NCI-H2171 (cell line): ENCODE measurements at places on chromosomes 1 and 21.

GRCh38 chr1:7663451-7664146, 107.5 kb upstream of the VAMP3 start:
- no peak for DNase-seq

DNA sequence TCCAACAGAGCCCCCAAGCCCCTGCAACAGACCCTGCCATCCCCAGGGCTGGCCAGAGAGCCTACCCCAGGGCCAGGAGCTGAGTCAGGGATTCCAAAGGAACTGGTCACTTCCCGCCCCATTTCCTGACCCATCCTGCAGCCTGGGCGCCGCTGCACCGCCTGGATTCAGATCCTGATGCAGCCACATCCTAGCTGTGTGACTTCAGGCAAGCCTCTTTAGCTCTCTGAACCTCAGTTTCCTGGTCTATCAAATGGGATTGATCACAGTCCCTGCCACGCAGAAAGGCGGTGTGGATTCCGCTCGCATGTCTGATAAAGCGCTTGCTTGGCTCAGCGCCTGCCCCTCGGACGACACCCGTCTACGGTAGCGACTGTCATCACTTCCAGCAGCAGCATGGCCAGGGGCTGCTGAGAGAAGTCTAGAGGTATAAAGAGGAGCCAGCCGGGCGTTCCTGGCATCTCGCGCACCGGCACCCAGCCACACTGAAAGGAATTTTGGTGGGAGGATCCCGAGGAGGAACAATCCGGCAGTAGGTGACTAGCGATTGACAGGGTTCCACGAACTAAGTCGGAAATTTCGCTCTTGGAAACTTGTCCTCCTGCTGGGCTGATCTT, 10.1 kb downstream of the EPHA2 start:
- no peak for DNase-seq

DNA sequence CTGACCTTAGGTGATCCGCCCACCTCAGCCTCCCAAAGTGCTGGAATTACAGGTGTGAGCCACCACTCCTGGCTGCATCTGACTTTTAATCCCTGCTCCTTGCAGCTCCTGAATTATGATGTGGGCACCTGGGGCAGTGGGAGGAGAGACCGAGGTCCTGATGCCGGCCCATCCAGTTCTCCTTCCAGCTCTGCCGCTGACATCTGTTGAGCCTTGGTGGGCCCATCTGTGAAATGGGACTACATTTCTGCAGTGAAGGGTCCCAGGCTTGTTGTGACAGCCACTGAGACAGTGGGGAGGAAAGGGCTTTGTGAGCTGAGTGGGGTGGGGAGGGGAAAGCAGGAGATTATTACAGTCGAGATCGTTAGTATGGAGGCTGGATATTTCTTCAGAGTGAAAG, 11.8 kb downstream of the PLA2G2F start:
- no peak for DNase-seq

- no peak for DNase-seq
These were observed 83.0 kb downstream of the GRIK3 start for GRCh38 chr1:36951292-36951750.

DNA sequence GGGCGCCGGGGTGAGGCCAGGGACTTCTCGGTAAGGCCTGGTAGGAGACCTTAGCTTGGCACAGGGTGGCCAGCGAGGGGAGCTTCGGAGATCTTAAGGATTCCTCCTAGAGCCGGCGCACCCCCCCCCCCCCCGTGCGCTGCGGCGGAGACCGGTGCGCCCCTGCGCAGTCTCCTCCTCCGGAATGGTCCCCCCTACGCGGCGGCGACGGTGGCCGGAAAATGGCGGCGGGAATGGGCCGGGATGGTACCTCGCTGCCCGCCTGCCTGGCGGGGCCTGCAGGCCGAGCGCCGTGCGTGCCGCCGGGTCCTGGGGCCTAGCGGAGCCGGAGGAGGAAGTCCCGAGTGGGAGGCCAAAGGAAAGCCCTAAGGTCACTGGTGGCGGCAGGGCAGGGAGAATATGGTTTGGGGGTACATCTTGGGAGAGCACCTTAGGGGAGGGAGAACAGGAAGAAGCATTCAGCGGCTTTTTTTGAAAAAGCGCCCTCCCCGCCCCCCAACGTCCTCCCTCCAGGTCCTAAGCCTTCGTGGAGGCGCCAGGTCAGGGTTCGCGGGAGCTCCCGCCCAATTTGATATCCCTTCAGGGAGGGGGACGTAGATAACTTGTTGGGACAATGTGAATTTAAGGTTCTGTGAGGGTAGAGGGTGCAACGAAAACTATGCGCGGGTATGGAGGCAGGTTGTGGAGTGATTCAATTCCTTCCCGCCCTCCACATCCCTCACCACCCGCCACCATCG, 429 bp downstream of the SRRM1 start:
- DNase-seq = peak; percentile 8

DNA sequence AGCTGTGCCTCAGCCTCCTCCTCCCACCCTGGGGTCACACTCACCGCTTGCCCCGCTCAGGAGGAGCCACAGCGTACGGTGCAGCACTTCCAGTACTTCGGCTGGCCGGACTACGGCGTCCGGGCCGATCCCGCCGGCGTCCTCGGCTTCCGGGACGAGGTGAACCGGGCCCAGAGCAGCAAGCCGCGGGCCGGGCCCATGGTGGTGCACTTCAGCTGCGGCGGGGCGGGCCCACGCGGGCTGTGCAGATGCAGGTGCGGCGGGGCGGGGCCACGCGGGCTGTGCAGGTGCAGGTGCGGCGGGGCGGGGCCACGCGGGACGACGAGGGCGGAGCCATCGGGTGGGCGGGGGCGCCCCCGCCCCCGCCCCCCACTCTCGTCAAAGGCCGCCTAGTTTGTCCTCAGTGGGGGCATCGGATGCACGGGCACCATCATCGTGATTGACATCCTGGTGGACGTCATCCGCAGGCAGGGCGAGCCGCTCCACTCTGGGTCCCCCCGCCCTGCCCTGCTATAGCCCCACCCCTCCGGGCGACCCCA, 5.5 kb downstream of the RNF223 start:
- peak; percentile 65 for DNase-seq

DNA sequence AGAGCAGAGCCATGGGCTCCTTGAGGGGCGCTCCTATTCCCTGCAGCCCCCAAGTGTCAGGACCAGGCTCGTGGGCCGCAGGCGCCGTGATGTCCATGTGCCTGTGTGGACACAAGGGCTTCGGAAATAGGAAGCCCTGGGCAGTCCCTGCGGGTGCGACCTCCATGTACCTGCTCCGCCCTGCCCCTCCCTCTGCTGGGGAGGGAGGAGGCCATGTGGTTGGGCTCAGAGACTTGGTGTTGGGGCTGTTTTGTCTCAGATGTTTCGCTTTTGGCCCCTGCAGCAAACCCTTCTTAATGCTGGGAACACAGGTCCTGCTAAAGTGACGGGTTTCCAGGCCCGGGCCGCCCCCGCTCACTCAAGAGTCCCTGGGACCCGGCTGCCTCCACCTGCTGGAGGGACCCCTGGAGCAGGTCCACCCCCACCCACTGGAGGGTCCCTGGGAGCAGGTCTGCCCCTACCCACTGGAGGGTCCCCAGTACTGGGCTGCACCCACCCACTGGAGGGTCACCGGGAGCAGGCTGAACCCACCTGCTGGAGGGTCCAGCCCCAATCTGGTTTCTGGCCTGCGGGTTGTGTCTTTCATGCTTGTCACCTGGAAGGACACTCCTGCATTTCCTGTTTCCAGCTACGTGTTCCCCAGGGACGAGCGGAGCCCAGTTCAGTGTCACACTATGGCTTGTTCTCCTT, 156.5 kb downstream of the PEX14 start:
- DNase-seq = no peak

- DNase-seq = no peak
These were observed 2.5 kb downstream of the ATP1B1 start for GRCh38 chr1:169108863-169109560.

DNA sequence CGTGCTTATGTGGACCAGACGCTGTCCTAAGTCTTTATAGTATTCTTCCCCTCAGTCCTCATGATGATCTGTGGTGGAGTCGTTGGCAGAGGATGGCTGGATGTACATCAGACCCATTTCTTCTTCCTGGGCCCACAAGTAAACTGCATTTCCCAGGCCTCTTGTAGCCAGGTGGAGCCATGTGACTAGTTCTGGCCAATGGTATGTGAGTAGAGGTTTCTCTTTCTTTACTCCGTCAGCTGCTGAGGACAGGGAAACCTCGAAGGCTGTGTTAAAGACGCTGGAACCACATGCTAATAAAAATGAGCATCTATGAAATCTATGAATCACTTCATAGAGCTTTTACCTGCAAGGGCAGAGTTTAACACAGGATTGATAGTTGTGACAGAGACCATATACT, 18.7 kb upstream of the ZNF362 start:
- no peak for DNase-seq

- peak; percentile 58 for DNase-seq
These were observed 3.6 kb downstream of the REN start for GRCh38 chr1:204162494-204163074.

DNA sequence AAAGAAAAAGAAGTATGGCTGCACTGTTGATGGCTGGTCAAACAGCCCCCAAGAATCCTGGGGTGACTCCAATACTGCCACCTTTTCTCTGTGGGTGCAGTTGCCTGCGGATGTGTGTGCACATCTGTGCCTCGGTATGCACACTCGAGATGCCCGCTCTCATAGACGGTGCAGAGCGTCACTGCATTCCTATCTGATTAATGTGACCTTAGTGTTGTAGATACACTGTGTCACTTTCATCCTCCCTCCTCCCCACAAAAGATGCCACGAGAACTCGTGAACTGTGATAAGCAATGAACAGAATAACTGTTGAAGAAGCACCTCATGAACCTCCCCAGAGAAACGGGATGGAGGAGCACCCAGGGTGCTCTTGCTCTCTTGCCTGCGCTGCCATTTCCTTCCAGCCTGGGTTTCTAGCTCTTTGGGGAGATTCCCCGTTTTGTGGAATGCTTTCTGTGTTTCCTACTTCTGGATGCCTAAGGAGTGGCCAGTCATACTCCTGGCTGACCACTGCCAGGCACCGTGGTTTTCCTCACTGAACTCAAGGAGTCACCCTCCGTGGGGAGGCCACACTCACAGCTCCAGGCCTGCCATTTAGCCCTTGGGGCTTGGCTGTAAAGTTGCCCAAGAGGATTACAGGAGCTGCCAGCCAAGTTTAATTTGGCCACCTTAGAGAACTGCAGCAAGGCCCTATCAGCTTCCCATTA, 32.0 kb downstream of the NTPCR start:
- DNase-seq = no peak

DNA sequence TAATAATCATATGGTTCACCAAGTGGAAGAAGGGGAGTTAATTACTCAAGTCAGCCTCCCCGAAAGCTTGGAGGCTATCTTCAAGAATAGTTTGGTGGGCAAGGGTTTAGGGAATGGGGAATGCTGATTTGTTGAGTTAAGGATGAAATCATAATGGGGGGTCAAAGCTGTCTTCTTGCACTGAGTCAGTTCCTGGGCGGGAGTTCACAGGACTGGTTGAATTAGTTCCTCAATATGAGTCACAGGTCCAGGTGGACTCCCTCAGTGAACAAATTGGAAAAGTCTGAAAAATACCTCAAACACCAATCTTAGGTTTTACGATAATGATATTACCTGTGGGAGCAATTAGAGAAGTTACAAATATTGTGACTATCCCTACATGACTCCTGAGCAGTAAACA, 115.2 kb upstream of the COA6 start:
- no peak for DNase-seq

- DNase-seq = no peak
These were observed 363.0 kb downstream of the SETD4 start for GRCh38 chr21:35697321-35697808.
